ENCODE measurements at places on chromosomes 5 and 9.
A peak's percentile ranks its signal among the peaks of the same experiment; 100 is the strongest.

DNA sequence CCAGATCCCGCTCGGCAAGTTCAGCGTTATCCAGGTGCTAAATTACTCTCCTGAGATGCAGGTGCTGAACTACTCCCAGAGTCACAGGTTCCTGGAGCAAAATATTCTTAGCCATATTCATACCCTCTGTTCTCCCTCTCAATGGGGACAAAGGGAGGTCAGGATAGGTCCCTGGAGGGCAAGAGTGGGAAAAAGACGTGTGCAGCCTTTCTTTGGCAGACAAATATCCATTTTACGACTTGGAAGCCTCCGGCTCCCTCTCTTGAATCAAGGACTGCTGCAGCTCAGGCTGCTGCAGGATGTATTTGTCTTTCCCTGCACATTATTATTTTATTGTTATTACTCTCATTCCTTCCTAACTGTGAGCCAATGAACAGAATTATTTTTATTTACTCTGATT lies 590.2 kb downstream of the NR2F1-AS1 start:
- DNase-seq, result no peak

DNA sequence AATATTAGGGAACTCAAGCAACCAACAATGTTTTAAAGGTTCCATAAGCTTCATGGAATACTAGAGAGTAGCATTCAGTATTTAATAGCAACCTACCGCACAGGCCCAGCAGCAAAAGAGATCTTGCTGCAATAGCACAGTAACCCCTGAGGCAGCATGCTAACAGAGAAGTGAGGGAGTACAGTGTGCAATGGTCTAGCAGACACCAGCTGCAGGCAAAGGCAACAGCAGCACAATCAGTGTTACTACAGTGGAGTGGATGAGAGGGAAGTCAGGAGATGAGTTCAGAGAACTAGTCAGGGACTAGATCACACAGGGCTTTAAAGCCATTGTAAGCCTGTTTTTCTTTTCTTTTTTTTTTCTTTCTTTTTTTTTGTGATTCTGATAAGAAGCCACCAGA lies 2.8 kb downstream of the TICAM2 start:
- no peak for DNase-seq

- DNase-seq, result no peak
Measured at GRCh38 chr5:17267106-17267505, 49.7 kb downstream of the BASP1 start.

- DNase-seq, result peak; percentile 42
Measured at GRCh38 chr9:118170032-118170955, 466.1 kb downstream of the TLR4 start.

DNA sequence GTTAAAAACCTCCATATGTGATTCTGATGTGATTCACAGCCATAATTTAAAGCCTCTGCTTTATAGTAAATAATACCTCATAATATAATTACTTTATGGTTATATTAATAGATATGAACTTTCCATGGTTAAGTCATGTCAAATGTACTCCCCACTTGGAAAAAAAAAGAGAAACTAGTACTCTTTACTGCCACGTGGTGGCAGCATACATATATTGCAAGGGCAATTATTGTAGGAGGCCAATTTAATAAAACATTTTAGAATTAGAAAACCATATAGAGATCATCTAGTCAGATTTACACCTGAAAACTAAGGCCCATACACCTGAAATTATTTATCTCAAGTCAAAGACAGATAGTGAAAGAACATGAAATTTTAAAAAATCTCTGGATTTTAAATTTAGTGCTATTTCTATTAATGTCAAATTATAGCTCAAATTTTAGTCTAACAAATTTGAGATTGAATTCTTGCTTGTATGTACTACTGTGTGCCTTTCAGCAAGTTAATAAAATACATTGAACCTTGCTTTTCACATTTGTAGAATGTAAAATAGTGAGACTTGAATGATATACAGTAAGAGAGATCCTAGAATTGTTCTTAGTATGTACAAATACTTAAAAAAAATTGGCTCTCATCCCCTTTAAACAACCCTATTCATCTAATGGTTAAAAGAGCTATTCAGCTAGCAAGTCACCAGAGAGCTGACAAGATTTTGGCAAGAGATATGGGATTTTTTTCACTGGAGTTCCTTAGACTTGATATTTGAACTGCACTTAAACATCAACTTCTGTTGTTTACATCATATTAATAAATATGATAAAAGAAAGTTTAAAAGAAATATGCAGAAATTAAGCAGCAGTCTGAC lies 603.8 kb downstream of the TLE4 start:
- no peak for DNase-seq

- no peak for DNase-seq
Measured at GRCh38 chr5:141769671-141770070, 87.6 kb upstream of the ARAP3 start.

GRCh38 chr5:158198636-158199035 lies 339.7 kb upstream of the CLINT1 start:
- no peak for DNase-seq

DNA sequence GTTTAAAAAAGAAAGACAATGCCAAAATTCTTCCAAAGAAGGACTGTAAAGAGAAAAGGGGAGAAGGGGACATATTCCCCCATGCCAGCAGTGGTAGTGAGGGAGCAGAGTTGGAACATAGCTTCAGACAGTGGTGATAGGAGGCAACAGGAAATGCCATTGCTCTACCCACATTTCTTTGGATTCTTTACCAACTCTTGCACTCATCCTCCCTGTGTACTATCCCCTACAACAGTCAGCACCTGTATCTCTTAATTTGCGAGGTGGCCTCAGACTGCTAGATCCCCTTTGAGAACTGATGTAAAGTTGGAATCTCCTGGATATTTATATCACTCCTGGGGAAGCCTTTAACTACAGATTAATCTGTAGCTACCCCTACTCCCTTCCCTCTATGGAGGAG lies 320.6 kb upstream of the PTGER4 start:
- no peak for DNase-seq

GRCh38 chr9:90018688-90019087 lies 413.9 kb downstream of the GADD45G start:
- no peak for DNase-seq

- no peak for DNase-seq
Measured at GRCh38 chr5:72459089-72459661, 48.0 kb downstream of the ZNF366 start.

- DNase-seq, result no peak
Measured at GRCh38 chr9:12774861-12775678, at the start of gene LURAP1L. Gene LURAP1L (plus strand): TSS chr9:12775020. CDS start chr9:12775716, 696 bp downstream.

- no peak for DNase-seq
Measured at GRCh38 chr5:42953041-42953440, 87.1 kb downstream of the ANXA2R start.

- no peak for DNase-seq
Measured at GRCh38 chr5:150658121-150658520, 2.9 kb upstream of the MYOZ3 start.

GRCh38 chr5:39015743-39016586 lies 58.2 kb downstream of the RICTOR start:
- no peak for DNase-seq
